ENCODE measurements at places on chromosomes 5 and 9. TPM values are rescaled to one million over a fixed set of nuclear protein-coding genes. Genes with fewer than 3 reads are reported as not detected.

FAM200C gene
- 7.2 TPM for total RNA-seq

SAXO1 gene
- total RNA-seq, result under 0.01 TPM

ITK gene
- not detected for total RNA-seq

CDKN2A gene
- total RNA-seq, result 6.6 TPM

TMEM203 gene
- total RNA-seq, result 39.2 TPM

PCDHA7 gene
- total RNA-seq, result 1.7 TPM

SV2C gene
- not detected for total RNA-seq

RAB14 gene
- 38.3 TPM for total RNA-seq

AHRR gene
- 18.0 TPM for total RNA-seq

CARTPT gene
- total RNA-seq, result not detected

C9orf50 gene
- 0.26 TPM for total RNA-seq

GABBR2 gene
- 0.46 TPM for total RNA-seq

RNF208 gene
- 2.8 TPM for total RNA-seq

TNFSF8 gene
- not detected for total RNA-seq

SEC24A gene
- 45.2 TPM for total RNA-seq

ARL14EPL gene
- total RNA-seq, result not detected

MOB3B gene
- total RNA-seq, result 0.17 TPM

SPINK5 gene
- total RNA-seq, result not detected

CAAP1 gene
- 17.4 TPM for total RNA-seq

PCDHB15 gene
- 0.91 TPM for total RNA-seq

C5orf47 gene
- not detected for total RNA-seq

PCDHGA1 gene
- total RNA-seq, result 1.4 TPM

FRRS1L gene
- 0.10 TPM for total RNA-seq

PDE6A gene
- total RNA-seq, result not detected

Measured in smooth muscle cell of the pulmonary artery (primary cell).